ENCODE measurements at places on chromosomes 5 and 9.

GRCh38 chr5:39495227-39495626 lies 70.4 kb upstream of the DAB2 start:
- no peak for DNase-seq

GRCh38 chr9:124506433-124506832 lies 766 bp downstream of the NR5A1 start:
- no peak for DNase-seq

GRCh38 chr9:104009826-104010225 lies 84.3 kb upstream of the SMC2 start:
- DNase-seq = no peak

GRCh38 chr5:997001-997474 lies 11.6 kb upstream of the NKD2 start:
- DNase-seq = peak; percentile 36

- DNase-seq = no peak
Measured at GRCh38 chr5:137563646-137564397, 64.7 kb upstream of the SPOCK1 start.

DNA sequence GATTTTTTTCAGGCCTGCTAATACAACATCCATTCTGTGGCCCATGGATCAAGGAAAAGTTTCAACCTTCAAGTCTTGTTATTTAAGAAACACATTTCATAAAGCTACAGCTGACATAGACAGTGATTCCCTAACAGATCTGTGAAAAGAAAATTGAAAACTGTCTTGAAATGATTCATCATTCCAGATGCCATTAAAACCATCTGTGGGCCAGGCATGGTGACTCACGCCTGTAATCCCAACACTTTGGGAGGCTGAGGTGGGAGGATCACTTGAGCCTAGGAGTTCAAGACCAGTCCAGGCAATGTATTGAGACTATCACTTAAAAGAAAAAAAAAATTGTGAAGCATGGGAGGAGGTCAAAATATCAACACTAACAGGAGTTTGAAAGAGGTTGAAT lies 6.0 kb downstream of the RAPGEF6 start:
- DNase-seq = peak; percentile 18

GRCh38 chr5:58855851-58856739 lies 273.2 kb downstream of the RAB3C start:
- no peak for DNase-seq

DNA sequence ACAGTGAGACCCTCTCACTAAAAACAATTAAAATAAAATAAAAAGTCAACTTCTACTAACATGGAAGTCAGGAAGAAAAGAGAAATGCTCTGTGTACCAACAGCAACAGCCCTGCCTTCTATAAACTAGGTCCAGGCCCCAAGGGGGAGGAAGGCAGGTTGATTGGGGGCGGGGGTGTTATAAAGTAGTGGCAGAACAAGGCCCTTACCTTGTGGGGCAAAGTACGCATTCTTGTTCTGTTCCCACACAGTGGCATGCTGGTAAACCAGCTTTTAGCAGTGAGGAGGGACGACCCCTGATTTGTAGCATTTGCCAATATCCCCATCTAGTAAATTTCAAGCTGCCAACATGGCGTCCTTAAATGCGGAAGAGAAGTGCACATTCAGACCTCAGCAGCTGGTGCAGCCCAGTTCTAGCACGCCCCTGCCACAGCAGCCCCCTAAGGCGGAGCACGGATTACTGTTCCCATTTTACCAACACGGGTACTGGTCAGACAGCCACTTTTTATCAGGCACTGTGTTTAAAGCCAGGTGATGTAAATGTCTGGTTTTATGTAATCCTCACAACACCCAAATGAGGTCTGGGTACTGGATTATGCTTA lies 69.5 kb downstream of the GTF3C4 start:
- no peak for DNase-seq

GRCh38 chr5:40383749-40384651 lies 295.7 kb upstream of the PTGER4 start:
- peak; percentile 23 for DNase-seq

GRCh38 chr5:40559306-40559705 lies 120.4 kb upstream of the PTGER4 start:
- DNase-seq = no peak

Measured in A549 (cell line).